ENCODE measurements at places on chromosomes 2 and 18.
A peak's percentile ranks its signal among the peaks of the same experiment; 100 is the strongest.

DNA sequence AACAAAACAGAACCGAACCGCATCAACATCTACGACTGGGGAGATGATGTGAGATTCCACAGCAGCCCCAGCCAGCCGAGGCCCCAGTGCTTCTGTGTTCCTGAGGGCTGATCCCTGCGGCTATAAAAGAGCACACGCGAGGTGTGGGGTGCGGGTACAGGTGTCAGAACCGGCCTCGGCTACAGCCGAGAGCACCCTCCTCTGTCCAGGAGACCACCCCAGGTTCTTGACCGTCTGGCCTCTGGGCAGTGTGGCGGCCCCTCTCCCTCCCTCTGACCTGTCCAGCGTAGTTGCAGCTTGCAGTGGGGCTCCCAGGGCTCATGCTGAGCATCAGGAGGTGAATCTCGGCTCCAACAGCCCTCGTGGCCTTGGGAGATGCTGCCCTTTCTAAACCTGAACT is 23.7 kb downstream of the RTP5 start:
- DNase-seq = no peak

DNA sequence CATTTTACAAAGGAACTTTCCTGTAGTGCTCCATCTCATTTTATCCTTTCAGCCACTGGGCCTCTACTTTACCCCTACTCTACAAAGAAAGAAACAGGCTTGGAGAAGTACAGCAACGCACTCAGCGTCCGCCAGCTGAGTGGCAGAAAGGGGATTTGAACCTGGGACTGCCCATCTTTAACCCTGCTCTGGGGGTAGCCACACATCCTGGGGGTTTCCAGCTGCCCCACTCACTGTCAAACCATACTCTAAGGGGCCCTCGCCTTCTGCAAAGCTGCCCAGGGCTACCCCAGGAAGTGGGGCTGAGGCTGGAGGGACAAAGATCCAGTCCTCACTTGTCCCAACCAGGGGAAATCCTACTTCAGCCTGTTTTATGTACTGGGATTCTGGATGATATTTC is 17.9 kb downstream of the HS1BP3 start:
- no peak for DNase-seq

GRCh38 chr2:216508229-216508628 is 9.6 kb downstream of the RPL37A start:
- DNase-seq = no peak

DNA sequence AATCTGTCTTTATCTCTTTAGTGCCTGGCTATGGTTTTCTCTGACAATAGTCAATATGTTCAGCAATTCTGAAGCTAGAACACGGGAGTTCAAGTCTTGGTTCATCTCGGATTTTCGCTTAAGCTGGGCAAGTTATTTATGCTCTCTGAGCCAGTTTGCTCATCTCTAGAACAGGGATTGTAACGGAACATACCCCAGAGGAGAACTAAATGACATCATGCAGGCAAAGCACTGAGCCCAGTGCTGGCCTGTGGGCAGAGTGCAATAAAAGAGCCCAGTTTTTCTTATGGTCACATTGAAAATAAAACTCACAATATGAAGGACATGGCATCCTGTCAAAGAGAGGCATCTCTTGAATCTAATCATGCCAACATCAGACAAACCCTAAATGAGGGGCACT is 143.9 kb downstream of the ZBTB7C start:
- DNase-seq = no peak

- no peak for DNase-seq
Observed at GRCh38 chr18:33097126-33097525, 324.3 kb upstream of the KLHL14 start.

DNA sequence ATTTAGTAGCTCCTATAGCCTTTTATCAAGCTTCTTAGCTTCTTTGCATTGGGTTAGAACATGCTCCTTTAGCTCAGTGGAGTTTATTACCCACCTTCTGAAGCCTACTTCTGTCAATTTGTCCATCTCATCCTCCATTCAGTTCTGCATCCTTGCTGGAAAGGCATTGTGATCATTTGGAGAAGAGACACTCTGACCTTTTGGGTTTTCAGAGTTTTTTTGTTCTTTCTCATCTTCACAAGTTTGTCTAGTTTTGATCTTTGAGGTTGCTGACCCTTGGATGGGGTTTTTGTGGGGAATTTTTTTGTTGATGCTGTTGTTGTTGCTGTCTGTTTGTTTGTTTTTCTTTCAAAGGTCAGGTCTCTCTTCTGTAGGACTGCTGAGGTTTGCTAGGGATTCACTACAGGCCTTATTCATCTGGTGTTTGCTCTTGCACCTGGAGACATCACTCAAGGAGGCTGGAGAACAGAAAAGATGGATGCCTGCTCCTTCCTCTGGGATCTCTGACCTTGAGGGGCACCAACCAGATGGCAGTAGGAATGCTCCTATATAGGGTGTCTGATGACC is 13.9 kb upstream of the TANK start:
- no peak for DNase-seq

DNA sequence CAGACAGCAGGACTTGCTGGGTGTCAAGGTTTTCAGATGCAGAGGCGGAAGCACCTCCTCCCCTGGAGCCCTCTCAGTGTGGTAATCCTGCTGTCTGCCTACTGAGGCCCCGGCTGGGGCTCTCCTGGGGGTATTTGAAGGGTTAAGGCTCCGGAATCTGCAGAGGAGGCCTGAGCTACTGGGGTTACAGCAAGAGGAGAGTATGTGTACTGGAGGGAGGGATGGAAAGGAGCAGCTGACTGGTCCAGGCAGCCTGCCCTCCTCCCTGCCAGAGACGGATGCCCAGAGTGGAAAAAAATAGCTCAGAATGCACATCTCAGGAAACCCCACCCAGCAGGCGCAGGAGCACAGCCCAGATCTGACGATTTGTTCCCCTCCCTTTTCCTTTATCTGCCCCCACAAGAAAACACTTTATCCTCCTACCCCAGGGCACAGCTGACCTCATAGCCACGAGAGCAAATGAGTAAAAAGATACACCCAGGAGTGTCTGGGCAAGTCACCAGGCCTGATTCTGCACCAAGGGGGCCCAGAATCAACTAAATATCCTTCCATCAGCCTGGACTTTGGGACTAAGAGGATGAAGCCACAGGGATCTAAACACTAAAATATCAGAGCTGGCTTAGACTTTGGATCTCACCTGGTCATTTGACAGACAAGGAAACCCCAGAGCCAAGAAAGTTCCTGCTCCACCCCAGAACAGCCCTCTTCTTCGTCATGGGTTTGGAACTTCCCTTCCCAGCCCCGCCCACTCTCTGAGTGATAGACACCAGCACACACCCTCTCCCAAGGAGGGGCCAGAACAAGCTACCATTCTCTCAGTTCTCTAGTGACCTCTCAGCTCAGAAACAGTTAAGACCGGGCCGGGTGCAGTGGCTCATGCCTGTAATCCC is 5.5 kb downstream of the TMBIM1 start:
- DNase-seq = peak; percentile 73

DNA sequence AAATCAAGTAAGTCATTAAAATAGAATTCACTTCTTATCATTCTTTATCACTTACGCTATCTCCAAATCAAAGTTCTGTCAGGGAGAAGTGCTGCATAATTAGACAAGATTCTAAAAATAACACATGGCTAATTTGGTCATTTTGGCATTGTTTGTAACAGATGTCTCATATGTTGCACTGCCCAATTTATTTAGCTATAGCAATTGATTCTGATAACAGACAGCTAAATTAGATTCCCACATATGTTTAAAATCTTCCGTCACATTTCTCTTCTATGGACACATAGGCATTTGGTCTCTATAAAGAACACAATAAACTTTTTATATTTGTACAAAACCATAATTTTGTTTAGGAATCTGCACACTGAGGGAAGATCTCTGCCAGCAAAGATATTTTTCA is 644.5 kb upstream of the VRK2 start:
- no peak for DNase-seq

GRCh38 chr2:240165661-240166060 is 25.2 kb upstream of the OTOS start:
- no peak for DNase-seq

DNA sequence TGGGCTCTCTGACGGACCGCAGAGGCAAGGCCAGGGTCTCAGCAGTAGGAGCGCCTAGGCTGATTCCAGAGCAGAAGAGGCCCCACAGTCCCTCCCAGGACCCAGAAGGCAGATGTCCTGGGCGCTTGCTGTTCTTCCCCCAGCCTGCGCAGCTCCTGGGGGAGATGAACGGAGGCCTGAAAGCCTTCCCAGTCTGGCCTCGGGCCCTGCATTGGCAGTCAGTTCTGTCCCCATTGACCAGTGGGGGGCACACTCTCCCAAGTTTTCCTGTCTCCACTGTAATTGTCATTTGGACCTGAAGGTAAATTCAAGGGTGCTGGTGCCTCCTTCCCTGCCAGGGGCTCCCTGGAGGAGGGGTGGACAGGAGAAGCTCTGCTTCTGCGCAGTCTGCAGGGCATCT is 345.7 kb downstream of the CYP26B1 start:
- DNase-seq = no peak

DNA sequence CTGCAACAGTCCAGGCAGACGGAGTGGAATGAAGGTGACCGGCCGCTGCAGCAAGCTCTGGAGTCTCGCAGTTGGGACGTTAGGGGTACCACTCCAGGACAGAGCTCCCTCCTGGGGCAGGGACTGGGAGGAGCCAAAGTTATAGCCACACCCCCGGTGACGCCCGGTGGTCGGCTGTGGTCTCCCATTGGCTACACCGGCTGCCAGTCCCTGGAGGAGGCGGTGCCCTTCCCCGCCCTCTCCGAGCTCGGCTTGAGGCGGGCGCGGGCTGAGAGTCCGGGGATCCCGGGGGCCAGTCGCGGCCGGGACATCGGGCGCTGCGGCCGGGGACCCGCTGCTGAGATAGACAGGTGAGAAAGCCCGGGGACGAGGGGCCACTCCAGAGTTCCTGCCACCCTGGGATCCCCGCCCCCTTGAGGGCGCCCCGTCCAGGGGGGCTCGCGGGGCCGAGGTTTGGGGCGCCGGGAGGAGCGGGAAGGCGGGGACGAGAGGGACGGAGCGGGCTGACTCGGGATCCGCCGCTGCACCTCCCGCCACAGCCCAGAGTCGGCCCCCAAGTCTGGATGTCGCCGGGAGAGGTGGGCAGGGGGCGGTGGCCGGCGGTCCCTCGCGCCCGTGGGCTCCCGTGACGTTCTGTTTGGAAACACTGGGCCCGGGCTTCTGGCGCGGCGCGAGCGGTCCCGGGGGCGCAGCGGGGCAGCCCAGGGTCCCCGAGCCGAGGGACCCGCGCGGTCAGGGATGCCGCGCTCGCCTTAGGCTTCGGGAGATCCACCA is at the start of gene PLEKHH2:
Gene PLEKHH2, plus strand, starts transcription at position 231 of the 774 bp plus-strand sequence. CDS start 7,414 bp downstream, outside the sequence.
- peak; percentile 79 for DNase-seq

GRCh38 chr2:83369601-83370418 is 1089.3 kb downstream of the SUCLG1 start:
- no peak for DNase-seq

DNA sequence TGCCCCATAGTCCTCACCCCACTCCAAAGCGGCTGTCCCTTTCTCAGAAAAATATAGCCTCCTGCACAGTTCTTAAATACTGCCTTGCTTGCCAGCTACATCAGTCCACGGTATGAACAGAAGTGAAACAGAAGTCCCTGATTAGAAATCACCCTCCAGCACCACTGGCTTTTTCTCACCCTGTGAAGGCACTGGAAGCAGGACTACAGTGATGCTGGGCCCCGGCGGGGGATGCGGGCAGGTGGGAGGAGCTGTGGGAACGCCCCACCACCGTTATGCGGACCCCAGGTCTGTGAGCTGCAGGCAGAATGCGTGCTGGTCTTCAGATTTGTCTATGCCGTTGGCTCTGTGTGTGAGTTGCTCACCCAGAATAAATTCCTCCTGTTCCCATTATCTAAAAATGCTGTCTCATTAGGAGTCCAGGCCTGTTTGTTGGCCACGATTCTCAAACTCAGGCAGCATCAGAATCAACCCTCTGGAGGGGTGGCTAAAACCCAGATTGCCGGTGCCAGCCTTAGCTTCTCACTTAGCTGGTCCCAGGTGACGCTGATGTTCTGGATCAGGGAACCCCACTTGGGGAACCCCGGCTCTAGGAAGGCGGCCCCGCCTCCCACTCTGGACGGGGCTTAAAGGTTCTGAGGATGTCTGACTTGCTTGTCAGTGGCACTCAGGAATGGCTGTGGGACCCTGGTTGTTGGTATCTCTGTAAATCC is 224.8 kb upstream of the PXDN start:
- DNase-seq = no peak

DNA sequence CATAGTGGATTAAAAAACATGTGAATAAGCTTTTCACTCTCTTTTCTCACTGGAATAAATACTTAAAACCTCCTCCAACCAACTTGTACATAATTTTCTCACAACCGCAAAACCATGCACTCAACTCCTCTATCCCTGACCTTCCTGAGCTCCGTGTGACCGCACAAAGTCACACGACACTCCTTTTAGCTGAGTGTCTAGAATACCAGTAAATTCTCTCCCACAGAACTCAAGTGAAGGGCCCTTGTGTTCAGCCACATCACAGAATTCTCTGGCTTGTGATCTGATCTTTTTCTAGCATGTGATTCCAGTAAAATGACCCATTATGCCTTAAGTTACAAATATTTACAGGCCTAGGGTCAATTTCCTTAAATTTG is 91.2 kb upstream of the ARL4C start:
- no peak for DNase-seq

GRCh38 chr2:31404827-31405226 is 9.7 kb downstream of the XDH start:
- no peak for DNase-seq

GRCh38 chr2:118667348-118667747 is 180.1 kb downstream of the EN1 start:
- DNase-seq = no peak

- no peak for DNase-seq
Observed at GRCh38 chr2:101609433-101609832, 88.1 kb upstream of the MAP4K4 start.

- DNase-seq = no peak
Observed at GRCh38 chr18:66638856-66639629, 35.2 kb upstream of the CDH19 start.

- no peak for DNase-seq
Observed at GRCh38 chr2:230896346-230897115, 28.5 kb downstream of the GPR55 start.
